SK-N-DZ (cell line): ENCODE measurements at places on chromosomes 6 and 20.

GRCh38 chr20:38863024-38863851 lies 57.7 kb downstream of the PPP1R16B start:
- DNase-seq: no peak

- DNase-seq: no peak
Observed at GRCh38 chr20:25221592-25222460, 26.1 kb upstream of the PYGB start.

GRCh38 chr20:20521736-20522135 lies 153.8 kb downstream of the INSM1 start:
- no peak for DNase-seq

DNA sequence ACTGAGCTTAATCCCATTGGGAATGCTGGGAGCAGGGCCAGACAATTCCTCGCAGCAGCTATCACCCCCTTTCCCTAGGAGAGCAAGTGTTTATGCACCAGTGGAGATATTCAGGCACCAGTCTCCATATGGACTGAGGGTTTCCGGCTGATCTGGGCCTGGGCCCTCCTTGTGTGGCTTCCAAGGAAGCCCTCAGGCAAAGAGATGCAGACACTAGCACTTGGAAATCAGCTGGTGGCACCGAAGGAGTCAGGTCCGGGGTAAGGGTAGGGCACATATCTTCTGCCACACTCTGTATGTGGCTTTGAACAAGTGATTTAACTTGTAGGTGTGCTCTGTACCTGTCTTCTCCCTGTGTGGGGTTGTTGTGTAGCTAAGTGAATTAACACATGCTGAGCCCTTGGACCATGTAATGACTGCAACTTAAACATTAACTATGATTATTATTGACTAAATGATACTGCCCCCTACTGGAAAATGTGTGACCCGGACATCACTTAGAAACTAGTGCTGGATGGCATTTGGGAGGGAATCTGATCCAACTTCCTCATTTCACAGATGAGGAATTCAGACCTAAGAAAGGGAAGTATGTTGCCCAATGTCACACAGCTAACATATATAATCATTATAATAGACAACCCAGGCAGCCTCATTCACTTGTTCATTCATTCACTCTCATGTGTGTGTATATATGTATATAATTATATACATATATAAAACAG lies 19.3 kb upstream of the WFDC2 start:
- DNase-seq: no peak

GRCh38 chr6:132054525-132054924 lies 103.4 kb upstream of the CCN2 start:
- no peak for DNase-seq

DNA sequence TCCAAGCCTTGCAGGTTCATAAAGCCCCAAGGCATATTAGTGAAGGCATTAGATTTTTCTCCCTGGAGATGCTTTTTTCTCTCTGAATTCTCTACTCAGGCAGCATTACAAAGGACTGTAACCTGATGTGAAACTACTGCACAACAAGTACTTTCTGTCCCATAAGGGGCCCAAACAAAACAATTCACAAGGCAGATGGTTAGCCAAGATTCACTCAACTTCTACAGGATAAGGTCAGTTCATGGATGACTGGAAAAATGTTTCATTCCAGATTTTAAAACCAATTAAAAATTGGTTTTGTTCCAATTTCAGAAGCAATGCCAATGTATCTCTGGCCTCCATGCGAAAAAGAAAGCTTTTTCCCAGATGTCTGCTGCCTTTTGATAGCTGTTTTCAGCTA lies 181.8 kb downstream of the KHDC1L start:
- no peak for DNase-seq

DNA sequence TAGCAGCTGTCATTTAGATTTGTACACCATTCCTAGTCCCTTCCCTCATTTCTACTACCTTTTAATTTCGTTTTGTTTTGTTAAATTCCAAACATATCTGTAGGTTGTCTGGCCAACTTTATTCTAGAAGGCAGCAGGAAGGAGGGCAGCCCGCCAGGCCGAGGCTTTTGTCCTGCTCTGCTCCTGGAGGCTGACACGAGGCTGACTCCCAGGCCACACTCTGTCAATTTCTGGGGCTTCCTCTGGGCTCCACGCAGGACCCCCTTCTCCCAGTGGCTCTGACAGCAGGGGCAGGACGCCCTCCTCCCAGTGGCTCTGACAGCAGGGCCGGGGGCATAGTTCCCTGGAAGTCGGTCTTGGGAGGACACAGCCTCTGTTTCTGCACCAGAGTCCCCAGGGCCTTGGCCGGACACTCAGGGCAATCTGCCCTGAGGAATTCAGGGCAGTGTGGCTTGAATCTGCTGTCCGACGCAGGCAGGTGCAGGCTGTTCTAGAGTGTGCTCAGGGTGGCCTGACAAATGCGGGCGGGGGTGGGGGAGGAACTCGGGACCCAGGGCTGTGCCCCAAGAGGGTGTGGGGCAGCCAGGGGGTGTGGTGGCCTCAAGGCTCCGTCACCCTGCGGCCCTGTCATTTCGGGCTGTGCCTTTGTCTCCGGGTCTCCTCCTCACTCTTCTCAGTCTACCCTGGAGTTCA lies 11.8 kb downstream of the SMOC2 start:
- no peak for DNase-seq

- DNase-seq: no peak
Observed at GRCh38 chr20:54474046-54474445, 1.3 kb upstream of the DOK5 start.

GRCh38 chr20:59559863-59560262 lies 44.5 kb upstream of the PHACTR3 start:
- no peak for DNase-seq

DNA sequence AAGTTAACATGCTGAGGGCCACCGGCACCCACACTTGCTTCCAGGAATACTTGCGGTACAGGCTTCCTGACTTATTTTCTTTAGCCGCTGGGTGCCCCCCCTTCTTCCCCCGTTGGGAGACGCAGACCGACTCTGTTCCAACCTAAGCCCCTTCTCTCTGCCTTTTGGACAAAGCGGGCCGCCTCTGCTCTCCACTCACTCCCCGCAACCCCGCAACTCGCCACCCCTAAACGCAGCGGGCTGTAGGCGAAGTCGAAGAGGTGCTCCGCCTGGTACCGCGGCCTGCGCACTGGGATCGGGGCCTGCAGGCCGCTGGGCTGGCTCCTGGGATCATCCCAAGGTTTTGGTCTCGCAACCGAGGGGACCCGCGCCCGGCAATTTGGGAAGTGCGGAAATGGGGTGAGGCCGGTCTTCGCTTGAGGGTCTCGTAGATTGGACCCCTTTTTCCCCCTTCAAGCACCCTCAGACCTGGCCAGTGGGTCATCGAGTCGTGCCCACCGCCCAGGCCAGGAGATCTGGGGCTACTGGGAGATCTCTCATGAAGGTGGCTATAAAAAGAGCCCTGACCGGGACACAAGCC lies 4.7 kb upstream of the FOXF2 start:
- DNase-seq: no peak

DNA sequence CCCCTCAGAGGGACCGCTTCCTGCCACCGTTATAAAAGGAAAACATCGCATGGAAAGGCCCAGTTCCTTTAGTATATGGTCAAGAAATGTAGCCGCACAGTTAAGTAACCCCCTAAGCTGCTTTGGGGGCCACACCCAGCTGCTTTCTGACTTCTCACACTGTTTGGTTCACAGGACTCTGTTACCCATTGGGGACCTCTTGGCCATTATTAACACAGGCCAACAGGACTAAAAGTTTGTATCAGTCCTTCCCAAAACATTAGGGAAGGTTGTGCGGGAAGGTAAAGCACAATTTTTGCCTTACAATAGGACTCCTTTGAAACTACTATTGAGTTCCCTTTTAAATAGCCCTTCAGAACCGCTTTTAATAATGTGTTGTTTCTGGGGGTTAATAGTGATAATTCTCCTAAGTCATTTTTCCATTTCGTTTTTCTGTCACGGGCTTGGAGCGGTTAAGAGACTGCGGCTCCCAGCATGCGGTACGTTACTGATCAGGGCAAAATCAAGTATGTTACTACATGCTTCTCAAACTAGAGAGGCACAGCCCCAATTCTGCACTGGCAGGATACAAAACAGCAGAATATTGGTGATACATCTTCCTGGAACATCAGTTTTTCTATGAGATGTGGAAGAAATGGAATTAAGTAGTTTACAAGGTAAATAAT lies 668 bp upstream of the RPP40 start:
- DNase-seq: no peak

GRCh38 chr6:113493991-113494390 lies 363.2 kb upstream of the MARCKS start:
- no peak for DNase-seq

DNA sequence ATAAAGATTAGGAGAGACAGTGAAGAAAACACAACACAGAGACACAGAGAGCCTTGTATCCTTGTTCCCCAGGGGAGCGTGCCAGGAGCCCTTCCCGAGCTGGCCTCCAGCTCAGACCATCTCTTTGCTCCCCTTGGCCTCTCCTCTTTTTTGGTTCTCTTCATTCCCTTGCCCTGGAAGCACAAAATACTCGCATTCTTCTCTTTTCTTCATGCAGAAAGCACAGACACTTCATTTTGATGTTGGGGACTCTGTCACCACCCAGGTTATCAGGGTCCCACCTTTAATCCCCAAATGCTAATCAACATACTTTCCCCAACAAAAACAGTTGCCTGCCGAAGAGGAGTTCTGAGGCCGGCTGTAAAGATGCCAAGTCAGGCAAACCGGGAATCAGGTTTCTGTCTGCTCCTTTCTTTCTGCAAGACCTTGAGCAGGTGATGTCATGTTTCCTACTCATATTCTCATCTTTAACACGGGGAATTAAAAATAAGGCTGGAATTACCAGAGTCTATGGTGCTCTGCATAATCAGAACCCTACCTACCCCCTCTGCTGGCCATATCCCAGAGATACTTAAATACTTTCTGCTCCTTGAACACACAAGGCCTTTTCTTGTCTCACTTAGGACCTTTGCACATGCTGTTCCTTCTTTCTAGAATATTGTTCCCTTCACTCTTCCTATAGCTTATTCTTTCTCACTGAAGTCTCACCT lies 21.7 kb downstream of the TGM6 start:
- DNase-seq: no peak

DNA sequence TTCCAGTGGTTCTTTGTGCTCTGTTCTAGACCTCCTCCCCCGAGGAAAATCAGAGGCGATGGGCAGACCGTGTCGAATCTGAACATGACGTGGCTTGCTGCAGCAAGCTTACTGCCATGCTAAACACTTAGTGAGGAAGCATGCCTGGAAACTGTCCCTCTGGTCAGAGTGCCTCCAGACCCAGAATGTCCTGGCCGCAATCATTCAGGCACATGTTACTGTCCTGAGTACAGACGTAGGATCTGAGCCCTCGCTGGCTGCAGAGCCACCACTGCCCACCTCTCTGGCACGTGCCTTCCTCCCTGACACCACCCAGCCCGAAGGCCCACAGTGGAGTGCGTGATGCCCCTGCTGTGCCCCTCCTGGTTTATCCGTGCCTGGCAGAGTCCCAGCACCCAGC lies 163.6 kb downstream of the SYNDIG1 start:
- no peak for DNase-seq

GRCh38 chr6:25713824-25714223 lies 40.7 kb upstream of the SLC17A4 start:
- no peak for DNase-seq

GRCh38 chr6:151310852-151311767 lies 71.3 kb downstream of the AKAP12 start:
- peak; percentile 88 for DNase-seq

GRCh38 chr6:105994591-105995390 lies 91.3 kb upstream of the PRDM1 start:
- no peak for DNase-seq

DNA sequence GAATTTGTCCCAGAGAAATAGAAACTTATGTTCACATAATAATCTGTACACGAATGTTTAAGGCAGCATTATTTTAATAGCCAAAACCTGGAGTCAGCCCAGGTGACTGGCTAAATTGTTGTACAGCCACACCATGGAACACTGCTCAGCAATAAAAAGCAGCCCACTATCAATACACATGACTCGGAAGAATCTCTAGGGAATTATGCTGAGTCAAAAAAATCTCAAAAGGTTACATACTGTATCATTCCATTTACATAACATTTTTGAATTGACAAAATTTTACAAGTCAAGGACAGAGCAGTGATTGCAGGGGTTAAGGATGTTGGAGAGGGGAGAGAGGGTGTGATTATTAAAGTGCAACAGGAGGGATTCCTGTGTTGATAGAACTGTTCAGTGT lies 163.4 kb downstream of the UBE3D start:
- no peak for DNase-seq

- no peak for DNase-seq
Observed at GRCh38 chr6:41027241-41027640, 11.8 kb downstream of the UNC5CL start.

DNA sequence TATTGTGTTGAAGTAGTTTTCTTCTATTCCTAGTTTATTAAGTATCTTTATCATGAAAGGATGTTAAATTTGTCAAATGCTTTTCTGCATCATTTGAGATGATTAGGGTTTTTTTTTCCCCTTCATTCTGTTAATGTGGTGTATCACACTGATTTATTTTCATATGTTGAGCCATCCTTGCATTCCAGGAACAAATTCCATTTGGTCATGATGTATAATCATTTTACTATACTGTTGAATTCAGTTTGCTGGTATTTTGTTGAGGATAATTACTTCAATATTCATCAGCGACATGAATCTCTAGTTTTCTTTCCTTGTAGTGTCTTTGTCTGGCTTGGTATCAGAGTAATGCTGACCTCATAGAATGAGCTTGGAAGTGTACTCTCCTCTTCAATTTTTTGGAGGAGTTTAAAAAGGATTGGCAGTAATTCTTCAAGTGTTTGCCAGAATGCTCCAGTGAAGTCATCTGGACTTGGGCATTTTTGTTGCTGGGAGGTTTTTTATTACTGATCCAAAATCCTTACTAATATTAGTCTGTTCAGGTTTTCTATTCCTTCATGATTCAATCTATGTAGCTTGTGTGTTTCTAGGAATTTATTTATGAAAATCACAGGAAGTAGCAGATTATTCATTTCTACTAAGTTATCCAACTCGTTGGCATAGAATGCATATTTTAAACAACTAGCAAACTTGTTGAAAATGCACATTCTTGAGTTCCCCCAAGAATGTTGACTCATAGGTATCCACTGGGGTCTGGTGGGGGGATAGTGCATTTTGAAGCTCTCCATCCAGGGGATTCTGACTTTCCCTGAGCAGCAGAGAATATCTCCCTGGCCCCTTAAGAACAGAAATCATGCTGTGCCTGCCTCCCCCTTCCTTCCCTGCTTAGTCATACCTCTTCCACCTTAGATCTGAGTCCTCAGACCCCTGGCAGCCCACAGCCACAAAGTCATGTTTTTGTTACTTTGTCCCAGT lies 187.1 kb downstream of the BMP7 start:
- no peak for DNase-seq

GRCh38 chr6:33904050-33904746 lies 100.4 kb upstream of the MLN start:
- DNase-seq: no peak

DNA sequence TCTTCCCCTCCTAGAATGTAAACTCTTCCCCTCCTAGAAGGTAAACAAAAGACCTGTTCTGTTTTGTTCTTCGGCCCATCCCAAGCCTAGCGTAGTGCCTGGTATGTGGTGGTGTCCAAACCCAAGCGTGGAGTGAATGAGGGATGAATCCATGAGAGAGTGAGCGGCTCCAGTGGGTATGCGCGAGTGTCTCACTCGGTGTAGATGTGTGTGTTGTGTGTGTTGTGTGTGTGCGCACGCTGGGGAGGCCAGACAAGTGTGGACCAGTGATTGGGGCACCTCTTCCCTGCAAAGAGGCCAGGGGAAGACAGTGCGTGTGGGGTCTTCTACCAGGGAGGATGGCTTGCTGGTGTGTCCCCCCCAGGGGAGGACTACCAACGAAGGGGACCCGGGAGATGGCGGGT lies 392 bp upstream of the SLC2A10 start:
- no peak for DNase-seq
